ENCODE measurements at places on chromosomes 6 and 20.

GRCh38 chr6:43228951-43229802 lies at the start of gene DNPH1:
Gene DNPH1 (minus strand): TSS chr6:43229481. CDS start chr6:43229456, 25 bp downstream.
- DNase-seq, result no peak

- no peak for DNase-seq
Measured at GRCh38 chr6:17004269-17004668, 97.6 kb upstream of the STMND1 start.

GRCh38 chr6:108838101-108838717 lies 10.0 kb upstream of the ARMC2 start:
- DNase-seq, result no peak

GRCh38 chr20:60060593-60060992 lies 102.4 kb downstream of the CDH26 start:
- DNase-seq, result no peak

DNA sequence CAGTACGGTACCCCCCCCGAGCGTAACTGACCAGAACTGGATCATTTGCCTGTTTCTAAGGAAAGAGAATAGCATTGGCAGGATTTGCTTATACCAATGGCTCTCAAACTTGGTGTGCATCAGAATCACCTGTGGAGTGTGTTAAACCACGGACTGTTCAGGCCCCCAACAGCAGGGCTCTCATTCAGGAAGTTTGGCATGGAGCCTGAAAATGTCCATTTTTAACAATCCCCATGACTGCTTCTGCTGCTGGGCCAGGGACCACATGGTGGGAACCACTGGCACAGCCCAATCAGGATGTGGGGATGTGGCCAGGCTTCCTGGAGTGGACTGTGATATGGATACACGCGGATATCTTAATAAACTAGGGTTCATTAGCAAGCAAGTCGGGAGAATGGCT lies 53.9 kb downstream of the GTF2H5 start:
- no peak for DNase-seq

DNA sequence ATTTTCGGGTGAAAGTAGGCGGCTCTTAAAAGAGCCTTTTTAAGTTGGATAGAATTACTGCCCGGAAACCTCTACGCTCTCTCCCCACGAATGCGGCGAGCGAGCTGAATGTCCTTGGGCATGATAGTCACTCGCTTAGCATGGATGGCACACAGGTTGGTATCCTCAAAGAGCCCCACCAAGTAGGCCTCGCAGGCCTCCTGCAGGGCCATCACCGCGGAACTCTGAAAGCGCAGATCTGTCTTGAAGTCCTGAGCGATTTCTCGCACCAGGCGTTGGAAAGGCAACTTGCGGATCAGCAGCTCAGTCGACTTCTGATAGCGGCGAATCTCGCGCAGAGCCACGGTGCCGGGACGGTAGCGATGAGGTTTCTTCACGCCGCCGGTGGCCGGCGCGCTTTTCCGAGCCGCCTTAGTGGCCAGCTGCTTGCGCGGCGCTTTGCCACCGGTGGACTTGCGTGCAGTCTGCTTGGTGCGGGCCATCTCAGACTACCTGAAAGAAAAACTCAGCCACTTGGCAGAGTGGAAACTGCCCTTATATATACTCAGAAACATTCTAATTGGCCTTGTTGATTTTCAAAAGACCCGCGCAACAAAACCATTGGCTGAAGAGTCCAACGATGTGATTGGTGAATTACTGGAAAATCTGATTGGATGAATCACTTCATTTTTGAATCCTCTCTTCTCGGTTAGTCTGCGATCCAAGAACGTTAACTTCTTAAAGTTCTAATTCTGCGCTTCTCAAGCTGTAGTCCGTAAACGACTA lies 93.9 kb upstream of the BTN3A2 start:
- no peak for DNase-seq

DNA sequence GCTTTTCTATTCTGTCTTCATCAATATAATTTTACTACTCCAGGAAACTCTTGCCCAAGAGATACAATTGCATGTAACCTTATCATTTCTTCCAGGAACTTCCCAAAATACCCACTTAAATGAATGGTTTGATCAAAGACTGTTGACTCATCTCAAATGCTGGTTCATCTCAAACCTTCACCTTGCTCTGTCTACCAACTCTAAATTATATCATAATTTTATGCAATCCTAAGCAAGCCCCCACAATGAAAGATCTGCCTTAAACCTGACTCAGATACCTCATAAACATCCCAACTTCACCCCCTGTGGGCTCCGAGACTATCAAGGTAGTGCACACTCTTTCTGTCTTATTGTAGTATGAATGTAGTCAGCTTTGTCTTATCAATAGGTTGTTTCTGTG lies 65.5 kb upstream of the GCM1 start:
- no peak for DNase-seq

DNA sequence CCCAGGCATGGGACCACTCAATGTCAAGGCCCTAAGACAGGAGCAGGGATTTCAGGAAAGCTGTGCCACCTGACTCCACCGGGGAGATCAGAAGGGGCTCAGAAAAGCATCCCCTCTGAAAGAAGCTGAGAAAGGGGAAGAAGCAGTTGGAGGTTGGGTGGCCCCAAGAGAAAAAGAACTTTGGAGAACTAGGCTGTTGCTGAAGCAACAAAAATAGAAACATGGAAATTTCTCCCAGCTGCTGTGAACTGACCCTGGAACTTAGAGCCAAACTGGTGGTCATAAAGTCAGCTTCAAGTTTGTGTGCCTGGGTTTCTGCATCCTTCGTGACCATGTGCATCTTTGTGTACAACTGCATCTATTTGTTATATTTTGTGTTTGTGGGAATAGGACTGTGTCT lies 534.5 kb downstream of the MAFB start:
- DNase-seq, result no peak

DNA sequence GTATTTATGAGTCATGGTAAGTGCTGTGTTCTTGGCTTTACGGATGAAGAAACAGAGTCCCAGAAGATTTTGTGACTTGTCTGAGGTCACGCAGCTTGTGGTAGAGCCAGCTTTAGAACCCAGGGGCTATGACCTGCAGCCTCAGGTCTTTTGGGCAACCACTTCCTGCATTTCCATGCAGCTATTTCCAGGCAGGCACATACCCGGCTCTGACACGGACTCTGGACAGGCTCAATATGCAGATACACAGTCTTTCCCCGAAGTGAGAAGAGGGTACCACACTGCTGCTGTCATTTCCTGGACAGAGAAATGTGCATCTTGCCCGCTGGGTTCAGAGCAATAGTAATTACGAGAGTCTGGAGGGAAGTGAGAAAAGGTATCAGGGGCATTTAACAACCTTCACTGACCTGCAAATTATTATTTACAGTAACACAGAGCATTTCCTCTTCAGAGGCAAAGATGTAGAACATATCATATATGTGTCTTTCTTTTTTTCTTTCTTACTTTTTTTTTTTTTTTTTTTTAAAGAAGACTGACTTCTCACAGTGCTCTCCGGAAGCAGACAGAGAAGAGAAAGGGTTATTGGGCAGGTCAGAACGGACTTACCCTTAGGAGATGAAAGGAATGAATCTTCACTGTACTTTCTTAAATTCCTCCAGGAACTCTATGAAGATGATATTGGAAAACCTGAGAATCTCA lies 185.1 kb downstream of the CLIC5 start:
- DNase-seq, result no peak

GRCh38 chr6:149112976-149113375 lies 204.5 kb upstream of the TAB2 start:
- DNase-seq, result no peak

- DNase-seq, result no peak
Measured at GRCh38 chr6:106924694-106925523, 49.6 kb downstream of the CD24 start.

Data from esophagus squamous epithelium (tissue), 5 donors.